CD4-positive, alpha-beta T cell treated with Interleukin-12 subunit alpha and Interleukin-12 subunit beta, for 1 hour (primary cell): ENCODE measurements at places on chromosomes 13 and 19.

DNA sequence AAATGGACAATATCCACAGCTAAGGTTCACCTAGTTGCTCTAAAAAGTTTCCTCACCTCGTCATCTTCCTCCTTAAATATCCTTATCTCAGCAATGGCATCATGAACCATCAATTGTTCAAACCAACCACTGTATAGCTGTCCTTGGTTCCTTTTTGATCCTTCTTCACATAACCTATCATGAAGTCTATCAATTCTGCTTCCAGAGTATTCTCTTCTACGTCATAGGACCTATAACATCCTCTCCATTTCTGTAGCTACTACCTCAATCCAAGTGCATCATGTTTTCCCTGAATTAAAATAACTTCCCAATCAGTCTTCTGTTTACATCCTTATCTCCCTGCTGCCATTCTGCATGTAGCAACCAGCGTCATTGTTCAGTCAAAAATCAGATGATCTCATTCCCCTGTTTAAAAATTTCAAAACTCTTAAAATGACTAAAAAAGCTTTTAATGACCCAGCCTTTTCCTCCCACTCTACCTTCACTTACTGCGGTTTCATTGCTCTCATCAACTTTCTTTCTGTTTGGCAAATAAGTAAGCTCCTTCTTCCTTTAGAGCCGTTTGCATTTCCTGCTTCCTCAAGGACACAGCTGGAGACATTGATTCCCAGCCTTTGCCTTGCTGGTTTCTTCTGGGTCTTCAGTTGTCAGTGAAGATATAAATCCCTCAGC, 223.9 kb upstream of the MIR17HG start:
- no peak for DNase-seq

GRCh38 chr13:76383676-76384461, 502.3 kb downstream of the KCTD12 start:
- DNase-seq = no peak

- DNase-seq = peak; percentile 4
Measured at GRCh38 chr13:106696140-106696539, 128.2 kb upstream of the ARGLU1 start.

- DNase-seq = no peak
Measured at GRCh38 chr13:49164712-49165111, 55.4 kb upstream of the MLNR start.

DNA sequence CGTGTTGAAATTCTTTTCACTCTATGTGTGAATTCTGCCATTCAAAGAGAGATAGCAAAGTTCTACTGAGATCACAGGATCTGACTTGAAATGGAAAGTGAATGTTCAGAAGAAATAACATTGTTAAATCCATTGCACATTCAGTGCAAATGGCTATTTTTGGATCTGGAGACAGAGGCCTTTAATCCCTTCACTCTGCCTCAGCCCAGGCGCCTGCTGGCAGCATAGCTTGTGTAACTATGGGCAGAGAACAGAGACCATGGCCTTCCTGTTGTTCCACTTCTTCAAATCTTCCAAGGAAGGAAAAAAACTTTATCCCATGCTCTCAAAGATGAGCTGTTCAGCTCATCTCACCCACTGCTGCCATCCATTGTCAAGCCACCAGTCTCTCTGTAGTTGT, 265.4 kb downstream of the LMO7 start:
- no peak for DNase-seq
